Smooth muscle cell of the coronary artery (primary cell): ENCODE measurements at places on chromosomes 2 and 18. TPM values are rescaled to one million over a fixed set of nuclear protein-coding genes. Genes with fewer than 3 reads are reported as not detected.

ANKMY1 gene
- 5.0 and 7.5 TPM in 2 replicates for total RNA-seq

INHA gene
- total RNA-seq: under 0.01 and 0.38 TPM in 2 replicates

CNTNAP5 gene
- total RNA-seq: 0.38 TPM in 1 of 2 replicates, not detected in the other

SLC5A6 gene
- 8.3 and 17.7 TPM in 2 replicates for total RNA-seq

SERPINB10 gene
- not detected in 2 replicates for total RNA-seq
